Right cardiac atrium (tissue), 5 donors: ENCODE measurements at places on chromosomes 1 and 21. TPM values are rescaled to one million over a fixed set of nuclear protein-coding genes. Genes with fewer than 3 reads are reported as not detected.

DNA sequence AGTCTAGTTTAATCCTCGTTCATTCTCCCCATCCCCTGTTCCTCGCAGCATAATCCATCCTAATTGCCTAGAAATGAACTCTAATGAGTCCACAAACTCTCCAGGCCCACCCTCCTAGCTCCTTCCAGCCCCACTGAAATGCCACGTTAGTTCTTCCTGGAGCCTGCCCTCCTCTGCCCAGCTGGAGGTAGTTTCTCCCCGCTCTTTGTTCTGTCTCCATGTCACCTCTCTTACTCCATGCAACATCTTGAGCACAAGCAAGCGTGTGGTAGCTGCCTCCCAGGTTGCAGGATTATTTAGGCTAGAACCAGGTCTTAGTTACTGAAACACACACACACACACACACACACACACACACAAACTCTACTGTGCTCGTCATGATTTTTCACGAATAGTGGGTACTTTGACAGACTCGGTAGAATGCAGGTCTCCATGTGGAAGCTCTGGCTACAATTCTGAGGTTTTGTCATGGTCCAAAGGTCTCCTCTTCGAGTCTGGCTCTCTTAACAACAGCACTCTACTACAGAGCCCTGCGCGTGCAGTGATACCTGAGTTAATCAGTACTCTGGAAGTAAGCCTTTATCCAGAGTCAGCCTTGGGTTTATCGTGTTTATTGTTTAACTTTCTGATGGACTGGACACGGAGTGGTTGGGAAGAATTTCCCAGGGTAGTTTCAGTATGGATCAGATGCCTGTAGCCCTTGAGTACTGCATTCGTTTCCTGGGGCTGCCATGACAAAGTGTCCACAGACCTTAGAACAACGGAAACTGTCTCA, 27.5 kb downstream of the HUNK start:
- no peak for DNase-seq

GRCh38 chr1:54549181-54549924, 1.3 kb downstream of the ACOT11 start:
- peak; percentile 64 for DNase-seq

DNA sequence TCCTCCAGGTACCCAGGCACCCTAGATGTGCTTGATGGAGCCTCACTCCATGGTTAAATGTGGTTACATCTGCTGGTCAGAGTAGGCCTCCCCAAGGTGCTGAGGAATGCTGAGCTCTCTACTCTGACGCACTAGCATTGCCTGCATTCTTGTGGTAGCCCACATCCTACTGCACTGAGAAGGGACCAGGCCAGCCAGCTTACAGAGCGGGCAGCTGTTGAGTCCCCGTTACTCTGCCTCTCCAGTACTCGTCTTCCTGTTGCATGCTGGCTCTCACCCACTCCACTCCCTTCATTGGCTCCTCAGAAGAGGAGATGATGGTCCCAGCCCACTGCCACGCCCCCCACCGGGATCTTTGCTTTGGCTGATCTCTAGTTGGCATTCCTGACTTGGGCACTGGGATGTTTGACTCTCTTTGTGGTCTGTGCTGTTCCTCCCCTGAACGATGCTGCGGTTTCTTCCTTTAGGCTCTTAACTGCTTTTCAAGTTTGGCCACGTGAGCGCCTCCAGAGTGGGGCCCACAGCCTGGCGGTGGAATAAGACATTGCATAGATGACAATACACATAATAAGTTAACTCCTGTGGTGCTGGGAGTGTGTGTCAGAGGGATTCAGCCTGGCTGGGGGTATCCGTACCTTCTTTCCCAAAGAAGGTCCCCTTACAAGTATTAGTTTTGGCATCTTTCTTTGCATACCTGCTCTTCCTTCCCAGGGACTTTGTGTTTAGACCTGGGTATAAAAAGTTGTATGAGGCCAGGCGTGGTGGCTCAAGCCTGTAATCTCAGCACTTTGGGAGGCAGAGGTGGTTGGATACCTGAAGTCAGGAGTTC, 18.6 kb downstream of the AZIN2 start:
- no peak for DNase-seq

GRCh38 chr1:11664336-11665065, 501 bp downstream of the FBXO6 start:
- DNase-seq: peak; percentile 40

DNA sequence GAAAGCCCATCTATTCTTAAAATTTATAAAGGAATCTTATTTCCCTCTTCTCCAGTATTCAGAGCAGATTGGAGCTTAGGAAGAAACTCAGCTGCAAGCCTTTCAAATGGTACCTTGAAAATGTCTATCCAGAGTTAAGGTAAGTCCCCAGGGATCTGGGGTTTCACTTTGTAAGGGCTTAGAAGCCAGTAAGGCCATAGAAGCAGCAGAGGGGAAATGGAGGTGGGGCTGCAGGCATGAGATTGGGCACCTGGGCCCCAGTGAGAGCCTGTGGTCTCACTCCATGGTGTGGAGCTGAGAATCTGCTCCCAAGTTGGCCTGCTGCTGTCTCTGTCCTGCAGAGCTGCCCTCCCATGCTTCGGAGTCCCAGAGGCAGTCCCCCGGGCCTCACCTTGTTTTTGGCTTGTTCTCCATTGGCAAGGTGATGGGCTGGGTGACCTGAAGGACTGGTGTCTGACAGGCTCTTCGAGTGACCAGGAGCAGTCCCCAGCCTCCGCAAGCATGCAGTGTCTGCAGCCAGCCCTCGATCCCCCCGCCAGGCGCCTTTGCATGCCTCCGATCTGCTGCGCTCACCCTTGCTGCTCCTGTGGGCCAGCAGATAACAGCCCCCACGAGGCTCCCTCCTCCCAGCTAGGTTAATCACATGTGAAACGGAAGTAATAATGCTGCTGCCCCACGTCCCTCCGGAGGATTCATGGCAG, 163.1 kb downstream of the PGBD5 start:
- no peak for DNase-seq

DNA sequence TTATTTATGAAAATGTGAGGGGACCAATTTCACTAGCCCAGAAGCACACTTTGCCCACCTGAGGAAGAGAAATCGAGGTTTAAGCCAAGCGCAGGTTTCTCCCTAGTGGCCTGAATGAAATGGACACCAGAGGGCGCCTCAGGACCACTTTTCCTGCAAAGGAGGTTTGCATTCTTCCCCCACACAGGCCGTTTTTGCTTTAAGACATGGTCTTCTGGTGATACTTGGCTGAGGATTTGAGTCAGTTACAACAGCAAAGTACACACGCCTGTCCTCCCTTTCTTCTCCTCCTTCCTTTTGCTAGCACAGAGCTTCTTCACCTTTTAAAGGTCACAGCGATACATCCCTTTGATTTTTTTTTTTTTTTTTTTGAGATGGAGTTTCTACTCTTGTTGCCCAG, 5.4 kb downstream of the PLA2G2E start:
- peak; percentile 85 for DNase-seq

- DNase-seq: peak; percentile 91
These were observed at the start of gene PLEKHA6 for GRCh38 chr1:204359474-204360255. PLEKHA6 (minus strand) TSS chr1:204359929; CDS start chr1:204273727, 86,202 bp downstream.

DNA sequence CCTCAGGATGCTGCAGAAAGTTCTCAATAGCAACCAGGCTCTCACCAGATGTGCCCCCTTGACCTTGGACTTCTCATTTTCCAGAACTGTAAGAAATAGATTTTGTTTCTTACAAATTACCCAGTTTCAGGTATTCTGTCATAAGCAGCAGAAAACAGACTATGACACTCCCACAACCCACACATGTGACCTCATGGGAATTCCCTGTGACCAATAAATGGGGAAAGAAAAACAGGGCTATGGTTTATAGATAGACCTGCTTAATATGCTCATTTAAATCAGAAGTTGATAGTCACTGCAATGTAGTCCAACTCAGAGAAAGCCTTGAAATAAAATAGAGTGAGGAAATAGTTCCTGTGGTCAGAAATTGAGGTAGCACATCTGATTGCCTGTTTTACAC, 380.9 kb upstream of the PTBP2 start:
- DNase-seq: no peak

DNA sequence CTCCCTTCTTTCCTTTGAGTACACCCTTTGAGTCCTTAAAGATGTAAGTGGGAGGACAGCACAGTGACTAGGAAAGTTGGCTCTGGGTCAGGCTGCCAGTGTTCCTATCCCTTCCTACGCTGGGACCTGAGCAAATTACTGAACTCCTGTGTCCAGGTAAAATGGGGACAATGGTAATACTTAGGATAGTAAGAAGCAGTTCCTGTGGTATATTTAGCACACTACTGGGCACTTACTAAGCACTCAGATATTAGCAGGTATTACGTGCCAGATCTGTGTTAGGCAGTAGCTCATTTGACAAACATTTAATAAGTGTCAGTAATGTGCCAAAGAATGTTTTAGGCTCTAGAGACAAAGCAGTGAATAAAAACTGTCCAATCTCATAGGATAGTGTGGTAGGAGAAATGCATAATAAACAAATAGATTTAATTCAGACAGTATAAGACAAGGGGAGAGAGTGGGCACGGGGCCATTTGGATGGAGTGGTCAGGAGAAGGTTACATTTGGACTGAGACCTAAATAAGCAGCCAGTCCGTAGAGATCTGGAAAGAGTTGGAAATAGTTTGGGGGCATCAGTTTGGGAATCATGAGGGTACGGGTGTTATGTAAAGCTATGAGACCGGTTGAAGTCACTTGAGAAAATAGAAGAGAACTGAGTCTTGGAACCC, 26.2 kb upstream of the ZFP69B start:
- no peak for DNase-seq

- DNase-seq: no peak
These were observed 53.5 kb downstream of the NTNG1 start for GRCh38 chr1:107194380-107194779.

- DNase-seq: no peak
These were observed 174.7 kb downstream of the LBR start for GRCh38 chr1:225253173-225253572.

GRCh38 chr1:85240643-85241042, 18.8 kb downstream of the C1orf52 start:
- DNase-seq: no peak

- DNase-seq: peak; percentile 26
These were observed 660 bp upstream of the PDE4B start for GRCh38 chr1:65791801-65792668.

GRCh38 chr1:96683931-96684330, 37.7 kb upstream of the PTBP2 start:
- no peak for DNase-seq

DNA sequence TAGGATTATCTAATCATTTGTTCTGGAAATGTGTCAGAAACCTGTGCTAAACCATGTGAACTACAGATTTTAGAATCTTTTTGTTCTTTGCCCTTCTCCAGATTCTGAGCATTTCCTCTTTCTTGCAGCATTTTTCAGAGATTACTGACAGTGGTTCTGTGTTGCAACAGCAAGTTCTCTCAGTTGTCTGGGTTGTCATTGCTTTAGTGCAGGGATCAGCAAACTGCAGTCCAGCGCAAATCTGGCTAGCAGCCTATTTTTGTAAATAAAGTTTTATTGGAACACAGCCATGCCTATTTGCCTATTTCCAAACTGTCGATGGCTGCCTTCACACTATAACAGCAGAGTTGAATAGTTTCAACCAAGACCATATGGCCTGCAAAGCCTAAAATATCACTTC, 66.3 kb upstream of the LRRC8D start:
- DNase-seq: no peak

GRCh38 chr1:34532113-34532512, 222.7 kb upstream of the GJB5 start:
- DNase-seq: no peak

DNA sequence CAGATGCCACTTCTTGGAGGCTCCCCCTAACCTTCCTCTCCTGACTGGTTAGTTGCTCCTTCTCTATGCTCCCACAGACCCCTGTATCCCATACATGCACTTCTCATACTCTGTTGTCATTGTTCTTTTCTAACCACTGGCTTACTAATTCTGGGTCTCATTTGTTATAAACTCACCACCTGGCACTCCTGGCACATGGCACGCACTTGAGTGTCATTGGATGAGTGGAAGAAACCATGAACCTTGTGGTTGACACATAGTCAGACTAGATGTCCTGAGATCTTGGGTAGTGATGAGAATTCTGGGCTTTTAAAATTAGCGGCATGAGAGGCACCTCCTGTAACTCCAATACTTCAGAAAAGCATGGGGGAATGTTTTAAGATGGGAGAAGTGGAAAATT, 49.3 kb downstream of the TRIM62 start:
- no peak for DNase-seq

GRCh38 chr1:77220687-77221463, 1.6 kb upstream of the PIGK start:
- no peak for DNase-seq

GRCh38 chr1:215084621-215085020, 2.1 kb downstream of the KCNK2 start:
- no peak for DNase-seq

DNA sequence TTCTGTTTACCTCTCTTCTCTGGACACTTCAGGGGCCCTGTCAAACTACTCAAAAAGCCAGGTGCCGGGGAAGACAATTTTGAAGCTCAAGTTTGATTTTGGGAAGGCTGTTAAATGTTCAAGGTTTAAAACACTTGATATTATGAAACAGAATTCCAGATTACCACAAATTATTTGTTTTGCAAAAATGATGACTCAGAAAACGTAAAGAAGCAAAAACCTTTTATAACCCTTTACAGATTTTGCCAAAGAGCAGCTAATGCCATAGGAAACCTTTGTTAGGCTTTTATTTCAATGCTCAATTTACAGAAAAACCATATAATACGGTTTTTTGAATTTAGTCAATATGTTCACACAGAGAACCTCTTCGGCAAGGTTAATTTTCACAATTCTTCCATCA, 593.4 kb upstream of the ZP4 start:
- DNase-seq: no peak

DNA sequence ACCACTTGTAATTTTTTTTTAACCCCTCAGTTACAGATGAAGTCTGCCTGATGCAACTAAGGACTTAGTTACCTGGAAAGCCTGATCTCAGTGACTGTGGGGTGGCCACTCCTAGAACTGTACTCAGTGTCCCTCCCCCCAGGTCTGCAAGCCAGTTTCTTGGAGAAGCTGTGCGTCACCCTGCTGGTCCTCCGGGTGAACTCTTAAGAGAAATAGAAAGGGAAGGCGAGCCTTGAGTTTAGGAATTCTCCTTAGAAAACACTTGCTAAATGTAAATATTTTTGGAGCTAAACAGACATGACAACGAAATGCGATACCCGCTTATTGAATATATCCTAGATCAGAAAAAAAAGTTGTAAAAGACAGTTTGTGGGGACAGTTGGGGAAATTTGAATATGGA, 730 bp downstream of the SLC16A4 start:
- DNase-seq: peak; percentile 63

Gene CYP4A11
- total RNA-seq: not detected

Gene LIN28A
- total RNA-seq: not detected

Gene EFNA1
- total RNA-seq: 25.4 TPM

Gene F11R
- 27.2 TPM for total RNA-seq

Gene EDN2
- total RNA-seq: 0.37 TPM

Gene CGN
- total RNA-seq: 0.77 TPM

Gene AMY1C
- total RNA-seq: not detected

Gene TIE1
- total RNA-seq: 48.8 TPM

Gene BNIPL
- total RNA-seq: 0.61 TPM

Gene SLC45A1
- total RNA-seq: 2.6 TPM
